ENCODE measurements at places on chromosomes 11 and 22. TPM values are rescaled to one million over a fixed set of nuclear protein-coding genes. Genes with fewer than 3 reads are reported as not detected.

SLC43A3 gene
- total RNA-seq, result 257 TPM

GRCh38 chr11:104175769-104176168 is 11.8 kb upstream of the PDGFD start:
- no peak for DNase-seq
- H3K27ac ChIP-seq, result no peak overlapping the region
- no peaks in the 10 kb centered on the region for H3K36me3 ChIP-seq

DNA sequence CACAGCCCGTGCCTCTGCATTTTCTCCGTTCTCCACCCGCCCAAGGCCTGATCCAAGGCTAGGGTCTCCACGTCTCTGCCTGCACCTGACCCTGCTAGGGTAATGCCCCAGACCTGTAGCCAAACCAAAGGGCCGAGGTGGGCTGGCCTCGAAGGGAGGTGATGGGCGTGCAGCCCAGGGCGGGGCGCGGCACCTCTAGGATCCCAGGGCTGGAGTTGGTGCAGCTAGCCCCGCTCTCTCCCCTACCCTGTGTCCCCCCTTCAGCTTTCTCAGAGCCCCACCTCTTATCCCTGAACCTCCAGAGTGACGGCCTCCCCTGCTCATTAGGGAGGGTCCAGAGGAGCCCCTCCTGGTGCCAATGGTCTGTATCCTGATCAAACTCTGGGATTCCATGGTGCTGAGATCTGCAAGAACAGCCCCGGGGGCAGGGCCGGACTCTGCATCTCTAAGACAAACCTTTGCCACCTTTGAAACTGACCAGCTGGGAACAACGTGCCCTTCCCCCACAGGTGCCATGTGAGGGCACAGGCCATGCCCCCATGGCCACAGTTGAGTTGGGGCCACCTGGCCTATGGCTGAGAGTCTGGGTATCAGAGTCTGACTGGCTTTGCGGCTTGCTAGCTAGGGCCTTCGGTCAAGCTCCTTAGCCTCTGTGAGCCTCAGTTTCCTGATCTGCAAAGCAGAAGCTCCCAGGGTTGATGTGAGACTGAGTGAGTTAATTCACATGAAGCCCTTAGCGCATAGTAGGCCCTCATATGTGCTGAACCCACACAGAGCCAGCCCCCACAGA is 23.1 kb upstream of the CBX7 start:
- no peaks in the 10 kb centered on the region for H3K27me3 ChIP-seq
- no peak for DNase-seq
- H3K4me3 ChIP-seq, result no peak overlapping the region
- no peak overlapping the region for H3K27ac ChIP-seq

DNA sequence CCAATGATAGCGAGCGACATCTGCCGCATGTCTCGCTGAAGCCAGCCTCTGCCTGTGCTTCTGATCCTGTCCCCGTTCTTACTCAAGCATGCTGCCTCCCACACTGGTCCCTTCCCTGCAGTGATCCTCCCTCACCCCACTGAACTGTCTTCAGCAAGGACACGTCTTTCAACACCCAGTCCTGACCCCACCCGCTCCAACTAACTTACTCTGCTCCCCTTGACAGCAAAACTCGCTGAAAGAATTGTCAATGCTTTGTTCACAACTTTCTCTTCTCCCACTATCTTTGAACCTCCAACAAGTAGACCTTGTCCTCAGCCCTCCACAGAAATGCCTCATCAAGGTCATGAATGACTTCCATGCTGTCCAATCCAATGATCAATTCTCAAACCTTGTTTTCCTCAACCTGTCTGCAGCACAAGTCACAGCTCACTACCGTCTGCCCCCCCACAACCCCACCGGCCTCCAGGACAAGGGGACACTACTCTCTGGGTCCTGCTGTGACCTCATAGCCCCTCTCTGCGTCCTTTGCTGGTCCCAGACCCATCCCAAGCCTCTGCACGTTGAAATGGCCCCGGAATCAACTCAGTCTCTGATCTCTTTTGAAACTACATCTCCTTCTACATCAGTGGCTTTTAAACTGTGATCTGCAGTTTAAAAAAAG is 108.0 kb downstream of the MICAL3 start:
- DNase-seq, result peak; percentile 79
- H3K4me3 ChIP-seq, result no peak overlapping the region
- H3K36me3 ChIP-seq, result no peaks in the 10 kb centered on the region
- no peaks in the 10 kb centered on the region for H3K27me3 ChIP-seq
- peaks cover 62% of the 10 kb centered on the region for H3K4me1 ChIP-seq

PITPNM1 gene
- total RNA-seq, result 53.7 TPM

- no peak for DNase-seq
- no peak overlapping the region for H3K27ac ChIP-seq
- no peaks in the 10 kb centered on the region for H3K4me1 ChIP-seq
- H3K36me3 ChIP-seq, result no peaks in the 10 kb centered on the region
- peaks cover 69% of the 10 kb centered on the region for H3K27me3 ChIP-seq
- H3K4me3 ChIP-seq, result no peak overlapping the region
These were observed 2.5 kb upstream of the FXYD6 start for GRCh38 chr11:117878939-117879475.

SLC22A9 gene
- not detected for total RNA-seq

CSNK2A3 gene
- 0.60 TPM for total RNA-seq

SLC7A4 gene
- total RNA-seq, result not detected

DNA sequence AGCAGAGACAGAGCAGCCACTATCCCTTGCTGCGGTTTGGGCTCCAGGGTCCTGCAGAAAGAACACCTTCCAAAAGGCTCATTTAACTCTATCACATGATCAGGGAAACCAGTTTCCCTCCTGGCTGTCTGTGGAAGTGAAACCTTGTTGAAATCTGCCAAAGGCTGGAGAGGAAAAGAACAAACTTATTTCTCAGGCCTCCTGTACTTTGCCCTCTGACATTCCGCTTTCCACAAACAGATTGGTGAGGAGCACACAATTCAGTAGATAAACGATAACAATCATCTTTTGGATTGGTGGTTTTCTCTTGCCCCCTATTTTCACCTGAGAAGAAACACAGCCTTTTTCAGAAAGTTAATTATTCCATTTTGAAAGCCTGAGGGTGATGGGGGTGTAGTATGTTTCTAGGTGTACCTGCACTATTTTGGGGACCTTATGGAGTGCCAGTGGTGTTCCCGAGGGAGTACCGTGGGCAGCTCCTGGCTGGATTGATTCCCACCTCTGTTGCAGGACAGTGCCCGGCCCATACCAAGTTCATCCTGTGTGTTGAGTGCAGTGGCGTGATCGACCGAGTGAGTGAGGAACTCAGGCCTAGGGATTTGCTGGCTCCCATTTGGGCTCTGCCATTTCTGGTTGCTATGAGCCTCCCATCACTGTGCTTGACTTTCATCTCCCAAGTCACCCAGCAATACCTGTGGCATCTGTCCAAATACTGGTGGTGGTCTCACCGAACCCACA is 102.0 kb downstream of the TBC1D22A start:
- H3K4me3 ChIP-seq, result no peak overlapping the region
- no peak for DNase-seq
- no peaks in the 10 kb centered on the region for H3K27me3 ChIP-seq
- H3K4me1 ChIP-seq, result no peaks in the 10 kb centered on the region
- H3K27ac ChIP-seq, result no peak overlapping the region

GRCh38 chr11:103662880-103663279 is 373.6 kb upstream of the DDI1 start:
- no peaks in the 10 kb centered on the region for H3K36me3 ChIP-seq
- no peak overlapping the region for H3K4me3 ChIP-seq
- DNase-seq, result no peak

CEP164 gene
- 16.5 TPM for total RNA-seq

PANX2 gene
- total RNA-seq, result 3.9 TPM

- H3K36me3 ChIP-seq, result no peaks in the 10 kb centered on the region
- DNase-seq, result no peak
- no peak overlapping the region for H3K4me3 ChIP-seq
- no peaks in the 10 kb centered on the region for H3K4me1 ChIP-seq
- peaks cover 6% of the 10 kb centered on the region for H3K27me3 ChIP-seq
These were observed 43.4 kb upstream of the MICAL2 start for GRCh38 chr11:12066799-12067508.

- no peak overlapping the region for H3K4me3 ChIP-seq
- no peak overlapping the region for H3K27ac ChIP-seq
- no peak for DNase-seq
- no peaks in the 10 kb centered on the region for H3K36me3 ChIP-seq
- H3K27me3 ChIP-seq, result no peaks in the 10 kb centered on the region
These were observed 794.1 kb downstream of the BRD1 start for GRCh38 chr22:49033616-49034015.

GRCh38 chr11:11435635-11436034 is 82.6 kb upstream of the CSNK2A3 start:
- no peaks in the 10 kb centered on the region for H3K36me3 ChIP-seq
- H3K27ac ChIP-seq, result no peak overlapping the region
- H3K4me1 ChIP-seq, result no peaks in the 10 kb centered on the region
- no peak for DNase-seq

GRCh38 chr11:8293171-8293570 is 29.5 kb upstream of the LMO1 start:
- no peaks in the 10 kb centered on the region for H3K4me1 ChIP-seq
- H3K27ac ChIP-seq, result no peak overlapping the region
- H3K36me3 ChIP-seq, result no peaks in the 10 kb centered on the region
- H3K4me3 ChIP-seq, result no peak overlapping the region
- H3K27me3 ChIP-seq, result peaks cover 3% of the 10 kb centered on the region

SCGB1A1 gene
- total RNA-seq, result 1.1 TPM

OR56A1 gene
- total RNA-seq, result not detected

OR51B2 gene
- 4.0 TPM for total RNA-seq

- H3K36me3 ChIP-seq, result no peaks in the 10 kb centered on the region
- H3K27ac ChIP-seq, result no peak overlapping the region
- no peaks in the 10 kb centered on the region for H3K4me1 ChIP-seq
- no peak overlapping the region for H3K4me3 ChIP-seq
- H3K27me3 ChIP-seq, result no peaks in the 10 kb centered on the region
These were observed 1112.2 kb downstream of the BRD1 start for GRCh38 chr22:48715511-48715910.

GRCh38 chr11:44310463-44311272 is 729 bp upstream of the ALX4 start:
- H3K36me3 ChIP-seq, result no peaks in the 10 kb centered on the region
- no peaks in the 10 kb centered on the region for H3K4me1 ChIP-seq
- DNase-seq, result no peak
- peaks cover 32% of the 10 kb centered on the region for H3K27me3 ChIP-seq

DNA sequence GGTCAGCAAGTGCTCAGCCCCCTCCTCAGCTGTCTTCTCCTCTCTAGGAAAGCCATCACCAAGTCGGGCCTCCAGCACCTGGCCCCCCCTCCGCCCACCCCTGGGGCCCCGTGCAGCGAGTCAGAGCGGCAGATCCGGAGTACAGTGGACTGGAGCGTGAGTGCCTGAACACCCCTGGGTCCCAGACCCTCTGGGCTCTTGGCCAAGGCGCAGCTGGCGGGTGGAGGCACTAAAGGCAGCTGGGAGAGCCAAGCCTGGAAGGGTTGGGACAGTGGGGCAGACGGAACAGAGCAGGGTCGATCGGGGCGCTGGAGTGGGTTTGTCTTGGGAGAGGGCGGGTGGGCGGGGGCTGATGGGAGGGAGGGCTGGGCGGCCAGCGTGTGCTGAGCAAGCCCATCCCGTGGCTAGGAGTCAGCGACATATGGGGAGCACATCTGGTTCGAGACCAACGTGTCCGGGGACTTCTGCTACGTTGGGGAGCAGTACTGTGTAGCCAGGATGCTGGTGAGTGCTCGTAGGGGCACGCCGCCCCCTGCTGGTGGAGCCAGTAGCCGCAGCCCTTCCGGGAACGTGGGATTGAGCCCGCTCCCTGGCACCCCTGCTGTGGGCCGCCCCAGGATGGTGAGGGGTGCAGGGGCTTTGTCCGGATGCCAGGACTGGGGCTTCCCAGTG is 14.1 kb upstream of the MDK start:
- H3K27me3 ChIP-seq, result no peaks in the 10 kb centered on the region
- DNase-seq, result peak; percentile 83
- H3K27ac ChIP-seq, result peak overlapping the region; percentile 45
- H3K4me1 ChIP-seq, result peaks cover 53% of the 10 kb centered on the region
- no peak overlapping the region for H3K4me3 ChIP-seq

All from K562 (cell line).